ENCODE measurements at places on chromosomes 12 and 14.

- no peak for DNase-seq
Measured at GRCh38 chr14:54374117-54374884, 22.5 kb upstream of the CDKN3 start.

DNA sequence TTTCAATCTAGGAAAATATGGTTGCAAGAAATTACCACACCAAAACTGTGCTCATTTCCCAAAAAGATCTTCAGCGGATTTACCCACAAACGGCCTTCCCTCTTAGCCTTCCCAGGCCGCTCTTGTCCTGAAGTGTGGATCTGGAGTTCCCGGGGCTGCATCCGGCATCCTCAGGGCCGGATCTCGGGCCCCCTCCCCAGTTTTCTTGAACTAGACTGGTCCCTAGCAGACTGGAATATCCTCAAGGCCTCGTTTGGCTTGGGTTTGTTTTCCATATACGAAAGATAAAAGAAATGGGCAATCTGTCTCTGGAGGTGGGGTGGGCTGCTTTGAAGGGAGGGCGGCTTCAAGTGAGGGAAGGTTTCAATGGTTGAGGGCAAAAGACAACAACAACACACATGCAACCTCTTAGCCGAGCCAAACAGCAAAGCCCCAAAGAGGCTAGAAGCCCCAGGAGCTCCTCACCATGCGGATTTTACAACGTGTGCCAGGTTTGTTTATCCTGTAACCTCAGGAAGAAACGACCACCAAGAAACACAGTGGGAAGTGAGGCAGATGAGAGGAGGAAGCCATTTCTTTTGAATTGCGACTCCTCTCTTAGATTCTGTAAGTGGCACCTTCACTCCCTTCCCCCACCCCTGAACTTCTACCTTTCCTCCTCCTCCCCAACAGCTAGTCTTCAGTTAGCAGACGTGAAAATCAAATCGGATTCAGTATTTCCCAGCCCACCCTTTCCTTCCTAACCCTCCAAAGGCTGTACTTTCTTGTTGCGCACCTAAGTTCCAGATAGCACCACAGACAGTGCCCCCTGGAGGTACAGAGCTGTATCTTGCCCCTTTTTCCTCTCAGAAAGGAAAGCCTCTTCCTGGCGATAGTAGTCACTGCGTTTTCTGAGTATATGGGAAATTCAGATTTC lies 2.6 kb downstream of the MYF6 start:
- no peak for DNase-seq

DNA sequence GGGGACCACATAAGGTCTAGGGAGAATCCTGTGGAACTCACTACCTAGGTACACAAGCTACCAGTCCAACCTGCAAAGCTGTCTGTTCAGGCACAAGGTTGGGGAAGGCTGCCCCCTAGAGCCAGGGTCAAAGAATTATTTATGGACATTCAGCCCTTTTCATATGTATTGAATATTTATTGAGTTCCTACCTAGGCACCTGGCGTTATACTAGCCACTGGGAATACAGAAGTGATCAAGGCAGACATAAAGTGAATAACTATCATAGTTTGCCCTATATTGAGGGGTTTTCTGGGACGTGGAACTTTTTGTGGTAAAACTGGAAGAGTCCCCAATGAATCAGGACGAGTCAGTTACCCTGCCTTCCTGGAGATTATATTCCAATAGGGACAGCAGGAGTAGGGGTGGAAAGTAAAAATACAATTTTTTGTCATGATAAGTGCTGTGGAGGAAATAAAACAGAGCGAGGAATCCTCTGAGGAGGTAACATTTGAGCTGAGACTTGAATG lies 5.8 kb upstream of the SLC48A1 start:
- DNase-seq: peak; percentile 34

- DNase-seq: no peak
Measured at GRCh38 chr14:98766818-98767217, 505.2 kb downstream of the BCL11B start.

DNA sequence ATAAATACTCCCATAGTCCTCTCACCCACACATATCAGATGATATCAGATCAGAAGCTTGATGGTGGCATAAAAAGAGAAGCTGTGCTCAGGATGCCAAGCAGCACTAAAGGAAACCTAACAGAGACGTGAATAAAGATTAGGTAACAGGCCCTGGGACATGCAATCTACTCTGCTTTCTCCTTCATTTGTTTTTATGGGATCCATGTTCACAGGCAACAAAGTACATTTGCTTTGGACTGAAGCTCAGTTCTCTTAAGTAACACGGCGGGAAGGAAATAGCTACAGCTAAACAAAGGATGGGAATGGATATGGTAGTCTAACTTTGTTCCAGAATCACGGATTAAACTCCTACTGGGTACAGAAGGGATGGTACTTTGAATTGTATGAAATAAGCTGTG lies 119.5 kb downstream of the TTC7B start:
- no peak for DNase-seq

- no peak for DNase-seq
Measured at GRCh38 chr14:31138301-31138700, 69.3 kb downstream of the HECTD1 start.

DNA sequence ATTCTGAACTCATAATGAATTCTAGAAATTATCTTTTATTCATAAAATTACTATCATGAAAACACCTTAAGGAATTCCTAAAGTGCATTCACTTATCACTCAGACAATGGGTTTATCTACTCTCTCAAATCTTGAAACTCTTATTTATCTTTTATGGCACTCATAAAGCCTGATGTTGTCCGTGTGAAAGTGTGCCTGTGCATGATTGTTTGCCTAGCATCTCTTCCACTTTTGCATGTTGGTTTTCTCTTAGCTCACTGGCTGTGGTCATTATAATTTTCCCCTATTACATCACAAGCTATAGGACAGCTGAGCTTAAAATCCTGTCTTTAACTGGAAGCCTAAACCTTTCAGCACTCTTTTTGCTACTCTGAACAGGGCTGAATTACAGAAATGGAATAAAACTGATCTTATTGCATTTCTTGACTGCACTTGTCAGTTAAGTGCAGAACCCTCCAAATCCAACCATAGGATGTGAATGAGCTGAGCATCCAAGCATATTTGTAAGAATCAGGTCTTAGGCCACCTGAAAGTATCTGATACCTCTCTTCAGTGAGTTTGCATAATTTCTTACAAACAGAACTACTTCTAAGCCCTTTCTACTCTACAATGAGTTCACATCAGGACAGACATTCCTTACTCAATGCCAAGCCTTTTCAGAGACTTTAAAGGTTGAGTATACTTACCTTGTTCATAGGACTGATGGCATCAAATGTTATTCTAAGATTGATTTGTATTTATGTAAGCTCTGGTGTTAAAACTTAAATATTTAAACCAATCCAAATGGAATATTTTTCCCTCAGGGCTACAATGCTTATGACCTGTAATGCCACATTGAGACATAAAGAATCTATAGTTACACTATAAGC lies 221.2 kb upstream of the KITLG start:
- no peak for DNase-seq

DNA sequence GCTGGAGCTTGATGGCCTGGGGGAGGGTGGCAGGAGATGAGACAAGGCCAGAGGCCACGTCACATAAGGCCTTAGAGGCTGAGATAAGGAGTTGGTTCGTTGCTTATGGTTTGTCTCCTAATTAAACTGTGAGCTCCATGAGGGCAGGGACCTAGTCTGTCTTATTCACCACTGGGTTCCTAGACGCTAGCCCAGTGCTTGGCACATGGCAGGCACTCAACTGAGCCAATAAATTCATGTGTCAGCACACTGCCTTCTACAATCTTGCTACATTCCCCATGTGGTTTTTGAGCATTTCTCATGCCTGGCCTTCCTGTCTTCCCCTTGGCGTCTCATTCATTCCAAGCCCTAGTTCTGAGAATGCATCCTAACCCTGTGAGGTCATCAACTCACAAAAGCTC lies 92.5 kb upstream of the MED13L start:
- no peak for DNase-seq

GRCh38 chr14:65356327-65356836 lies 56.1 kb upstream of the FUT8 start:
- DNase-seq: no peak

DNA sequence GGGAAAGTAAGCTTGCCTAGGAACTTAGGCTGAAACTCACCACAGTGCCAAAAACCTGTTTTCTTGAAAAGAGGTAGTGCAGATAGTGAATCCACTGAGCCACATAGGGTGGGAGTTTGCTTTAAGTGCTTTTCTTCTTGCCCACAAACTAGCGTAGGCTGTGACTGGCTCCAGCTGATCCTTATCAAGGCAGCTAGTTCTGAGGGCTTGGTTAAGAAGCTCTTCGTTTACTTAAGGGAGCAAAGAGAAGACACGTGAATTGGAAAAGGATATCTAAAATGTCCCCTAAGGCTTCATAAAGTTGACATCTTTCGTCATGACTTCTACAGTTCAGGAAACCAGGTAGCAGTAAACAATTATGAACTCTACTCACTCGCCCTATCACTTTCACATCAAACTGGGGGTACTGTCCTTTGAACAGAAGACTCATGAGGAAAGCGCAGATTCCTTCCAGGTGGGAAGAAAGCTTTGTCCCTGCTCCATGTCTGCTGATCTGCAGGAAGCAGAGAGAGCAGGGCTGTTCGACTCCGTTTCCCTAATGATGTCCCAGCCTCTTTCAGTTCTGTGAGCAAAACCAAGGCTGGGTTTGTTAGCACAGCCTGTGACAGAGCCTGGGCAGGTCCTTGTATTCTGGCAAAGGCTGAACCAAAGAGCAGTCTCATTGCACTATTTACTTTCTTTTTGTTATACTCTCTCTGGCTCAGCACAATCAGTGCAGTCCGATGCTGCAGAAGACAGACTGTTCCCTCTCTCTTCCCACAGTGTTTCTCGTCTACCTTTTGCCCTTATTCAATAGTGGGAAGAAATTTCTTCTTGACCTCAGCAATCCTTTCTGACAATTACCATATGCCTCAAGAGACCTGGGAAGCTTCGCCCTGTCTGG lies 93.5 kb upstream of the ETV6 start:
- no peak for DNase-seq

DNA sequence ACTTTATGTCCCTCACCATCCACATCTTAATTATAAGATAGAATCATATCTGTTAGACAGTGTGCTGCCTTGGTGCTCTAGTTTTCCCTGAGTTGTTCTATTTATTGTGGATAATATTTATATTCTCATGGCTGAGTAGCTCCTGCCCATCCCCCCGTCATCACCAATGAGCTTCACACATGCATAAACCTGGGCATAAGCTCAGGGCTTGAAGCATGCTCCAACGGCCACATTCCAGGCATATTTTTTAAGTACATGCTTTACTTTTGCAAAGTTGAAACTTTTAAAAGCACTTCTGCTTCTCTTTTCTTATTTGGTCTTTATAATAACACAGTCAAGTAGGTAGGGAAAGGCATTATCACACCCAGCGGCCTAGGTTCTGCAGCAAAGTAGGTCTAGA lies 3.4 kb upstream of the FBXO34 start:
- DNase-seq: no peak

DNA sequence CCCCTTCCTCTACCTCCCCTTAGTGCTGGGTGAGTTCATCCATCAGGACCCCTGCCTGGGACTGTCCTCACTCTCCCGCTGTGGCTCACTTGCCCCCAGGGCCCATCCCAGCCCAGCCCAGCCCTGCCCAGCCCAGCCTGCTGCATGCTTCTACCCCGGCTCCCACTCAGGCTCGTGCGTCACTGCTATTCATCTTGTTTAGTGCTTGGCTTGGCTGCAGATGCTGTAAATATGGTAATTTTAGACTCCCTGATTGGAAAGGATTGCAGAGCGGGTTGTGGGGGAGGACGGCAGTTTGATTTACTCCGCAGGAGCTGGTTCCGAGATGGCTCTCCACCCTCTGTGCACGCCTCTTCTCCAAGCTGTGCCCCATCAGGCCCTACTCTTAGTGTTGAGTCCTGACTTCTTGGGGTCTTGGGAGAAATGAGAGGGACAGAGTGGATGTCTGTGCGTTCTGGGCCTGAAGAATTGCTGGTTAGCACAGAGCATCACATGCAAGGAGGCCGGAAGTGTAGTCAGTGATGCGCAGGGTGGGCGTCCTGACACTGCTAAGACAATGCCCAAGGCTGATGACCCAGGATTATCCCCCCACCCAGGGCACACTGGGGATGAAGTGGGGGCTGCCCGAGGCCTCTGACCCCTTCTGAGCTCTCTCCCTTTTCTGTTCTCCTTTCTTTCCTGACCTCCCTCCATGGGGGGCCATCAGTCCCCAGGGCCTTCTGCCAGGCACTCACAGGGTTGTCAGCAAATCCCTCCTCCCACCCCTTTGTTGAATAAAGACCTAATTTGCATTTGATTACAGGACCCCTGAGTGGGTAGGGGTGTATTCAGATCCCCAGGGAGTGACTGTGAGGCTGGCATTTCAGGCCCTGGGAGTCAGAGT lies 244.4 kb downstream of the ZFP36L1 start:
- DNase-seq: no peak

GRCh38 chr12:80565271-80565670 lies 121.2 kb downstream of the PTPRQ start:
- peak; percentile 6 for DNase-seq

DNA sequence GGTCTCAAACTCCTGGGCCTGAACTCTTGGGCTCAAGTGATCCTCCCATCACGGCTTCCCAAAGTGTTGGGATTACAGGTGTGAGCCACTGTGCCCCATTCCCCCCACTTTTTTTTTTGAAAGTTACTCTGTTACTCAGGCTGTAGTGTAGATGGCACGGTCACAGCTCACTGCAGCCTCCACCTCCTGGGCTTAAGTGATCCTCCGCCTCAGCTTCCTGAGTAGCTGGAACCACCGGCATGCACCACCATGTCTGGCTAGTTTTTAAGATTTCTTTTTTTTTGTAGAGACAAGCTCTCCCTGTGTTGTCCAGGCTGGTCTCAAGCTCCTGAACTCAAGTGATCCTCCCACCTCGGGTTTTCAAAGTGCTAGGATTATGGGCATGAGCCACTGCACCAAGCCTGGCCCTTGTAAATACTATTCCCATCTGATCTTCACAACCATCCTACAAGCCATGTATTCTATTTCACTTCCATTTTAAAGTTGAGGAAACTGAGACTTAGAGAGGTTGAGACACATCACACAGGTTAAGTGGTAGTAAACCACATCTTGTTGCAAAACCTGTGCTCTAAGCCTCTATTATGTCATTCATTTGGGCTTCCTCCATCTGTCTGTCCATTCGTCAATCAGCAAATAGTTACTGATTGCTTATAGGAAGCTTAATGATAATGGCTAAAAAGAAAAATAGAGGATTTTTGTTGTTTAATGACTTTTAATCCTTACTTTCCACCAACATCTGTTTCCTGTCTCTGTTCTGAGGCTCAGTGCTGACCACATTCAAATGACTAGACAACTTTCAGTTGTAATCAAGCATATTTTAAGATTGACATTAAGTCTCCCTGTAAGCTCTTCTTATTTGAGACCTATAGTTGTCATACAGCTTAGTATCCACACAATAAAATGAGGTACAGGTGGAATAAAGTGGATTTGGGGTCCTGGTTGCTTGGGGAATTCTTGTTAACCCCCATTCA lies 9.2 kb downstream of the ASCL4 start:
- no peak for DNase-seq

Data from NCI-H1694 treated with DMSO at 0.1 percent for 48 hours (cell line).